Activated CD8-positive, alpha-beta memory T cell treated with anti-CD3 and anti-CD28 coated beads for 1 hour (primary cell): ENCODE measurements at places on chromosomes 5 and 9.

- DNase-seq, result no peak
Observed at GRCh38 chr9:77561331-77562018, 86.6 kb downstream of the GNA14 start.

DNA sequence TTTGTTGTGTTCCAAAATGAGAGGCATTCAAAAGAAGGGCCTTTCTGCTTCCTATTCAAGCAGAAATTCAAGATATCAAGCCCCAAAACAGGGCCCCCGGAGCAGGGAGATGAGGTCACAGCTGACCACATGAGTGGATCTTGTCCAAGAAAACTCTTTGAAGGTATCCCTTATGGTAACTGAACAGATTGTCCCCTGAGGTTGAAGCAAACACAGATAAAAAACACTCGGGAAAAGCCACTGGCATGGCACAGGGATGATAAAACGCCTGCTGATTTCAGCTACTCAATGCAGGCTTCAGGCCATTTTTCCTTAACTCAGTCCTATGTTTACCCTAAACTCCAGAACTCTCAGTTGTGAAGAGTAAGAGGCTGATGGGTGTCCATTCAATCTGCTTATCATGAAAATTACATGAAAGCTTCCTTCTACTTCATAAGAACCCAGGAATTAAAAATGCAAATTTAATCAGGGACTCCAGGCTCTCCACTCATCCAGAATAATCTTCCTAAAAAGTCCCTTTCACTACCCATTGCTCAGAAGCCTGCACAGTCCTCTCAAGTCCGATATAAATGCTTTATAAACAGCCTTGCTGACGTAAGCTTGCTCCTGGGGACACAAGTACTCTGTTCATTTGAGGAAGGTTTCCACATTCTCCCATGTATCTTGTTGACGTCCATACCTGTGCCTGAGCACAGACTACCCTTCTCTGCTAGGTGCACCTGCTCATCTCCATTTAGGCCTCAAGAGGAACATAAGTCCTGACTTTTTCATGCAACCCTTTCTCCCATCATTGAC is 35.9 kb upstream of the SLC1A3 start:
- DNase-seq, result no peak

GRCh38 chr9:129305246-129305645 is 127.2 kb upstream of the IER5L start:
- no peak for DNase-seq

DNA sequence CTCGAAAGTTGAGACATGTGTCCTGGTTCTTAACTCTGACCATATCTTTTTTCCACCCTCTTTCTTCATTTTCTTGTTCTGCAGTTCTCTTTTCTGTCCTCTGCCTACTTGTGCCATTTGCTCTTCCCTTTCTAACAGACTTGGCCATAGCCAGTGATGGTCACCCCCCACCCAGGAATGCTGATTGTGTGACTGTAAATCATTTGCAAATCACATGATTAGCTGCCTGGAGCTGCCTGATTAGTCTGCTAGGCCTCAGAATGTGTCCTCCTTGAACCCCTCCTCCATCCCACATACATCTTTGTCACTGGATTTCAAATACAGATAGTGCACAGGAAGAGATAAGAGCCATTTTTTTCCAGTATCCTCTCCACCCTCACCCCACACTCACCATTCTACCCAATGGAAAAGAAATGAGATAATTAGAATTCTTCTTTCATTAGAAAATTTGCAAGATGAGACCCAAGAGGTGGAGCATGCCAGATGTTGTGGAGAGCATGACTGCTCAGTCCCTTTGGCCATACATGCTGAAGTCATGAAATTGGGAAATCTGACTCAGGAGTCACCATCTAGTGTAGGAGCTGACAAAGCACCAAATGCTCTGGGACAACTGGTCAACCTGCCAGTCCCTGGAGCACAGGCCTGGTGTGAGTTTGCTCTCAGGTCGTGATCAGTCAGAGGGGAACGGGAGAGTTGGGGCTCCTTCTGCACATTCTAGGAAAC is 538.2 kb downstream of the CCDC171 start:
- DNase-seq, result no peak

DNA sequence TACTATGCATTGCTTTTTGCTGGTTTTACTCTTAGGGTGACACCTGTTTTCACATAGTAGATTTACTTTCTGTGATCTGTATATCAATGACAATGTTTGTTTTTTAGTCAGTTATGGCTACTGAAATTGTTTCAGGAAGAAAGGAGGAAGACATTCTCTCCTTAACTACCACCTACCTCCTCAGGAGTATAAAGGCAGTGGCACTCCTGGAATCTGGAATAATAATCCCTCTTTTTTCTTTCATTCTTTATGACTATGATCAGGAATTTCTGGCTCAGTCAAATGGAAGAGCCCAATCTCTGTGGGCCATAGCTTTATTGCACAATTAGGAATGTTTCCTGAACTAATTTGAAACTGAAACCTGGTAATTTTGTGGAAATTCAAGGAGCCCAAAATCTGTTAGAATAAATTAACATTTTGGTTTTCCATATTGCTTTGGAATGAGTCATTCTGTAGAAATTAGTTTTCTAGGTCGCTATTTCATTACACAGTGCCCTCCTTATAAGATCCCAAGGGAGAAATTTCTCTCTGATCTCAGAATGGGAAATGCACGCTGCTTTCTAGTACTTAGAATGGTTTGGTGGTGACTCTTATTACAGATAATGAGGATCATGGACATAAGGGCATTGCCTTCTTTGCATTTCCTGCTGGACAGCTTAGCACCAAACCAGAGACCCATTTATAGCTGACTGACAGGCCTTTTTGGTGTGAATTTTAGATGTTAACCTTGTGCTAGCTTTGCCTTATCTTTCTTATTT is 95.3 kb upstream of the VLDLR start:
- no peak for DNase-seq

DNA sequence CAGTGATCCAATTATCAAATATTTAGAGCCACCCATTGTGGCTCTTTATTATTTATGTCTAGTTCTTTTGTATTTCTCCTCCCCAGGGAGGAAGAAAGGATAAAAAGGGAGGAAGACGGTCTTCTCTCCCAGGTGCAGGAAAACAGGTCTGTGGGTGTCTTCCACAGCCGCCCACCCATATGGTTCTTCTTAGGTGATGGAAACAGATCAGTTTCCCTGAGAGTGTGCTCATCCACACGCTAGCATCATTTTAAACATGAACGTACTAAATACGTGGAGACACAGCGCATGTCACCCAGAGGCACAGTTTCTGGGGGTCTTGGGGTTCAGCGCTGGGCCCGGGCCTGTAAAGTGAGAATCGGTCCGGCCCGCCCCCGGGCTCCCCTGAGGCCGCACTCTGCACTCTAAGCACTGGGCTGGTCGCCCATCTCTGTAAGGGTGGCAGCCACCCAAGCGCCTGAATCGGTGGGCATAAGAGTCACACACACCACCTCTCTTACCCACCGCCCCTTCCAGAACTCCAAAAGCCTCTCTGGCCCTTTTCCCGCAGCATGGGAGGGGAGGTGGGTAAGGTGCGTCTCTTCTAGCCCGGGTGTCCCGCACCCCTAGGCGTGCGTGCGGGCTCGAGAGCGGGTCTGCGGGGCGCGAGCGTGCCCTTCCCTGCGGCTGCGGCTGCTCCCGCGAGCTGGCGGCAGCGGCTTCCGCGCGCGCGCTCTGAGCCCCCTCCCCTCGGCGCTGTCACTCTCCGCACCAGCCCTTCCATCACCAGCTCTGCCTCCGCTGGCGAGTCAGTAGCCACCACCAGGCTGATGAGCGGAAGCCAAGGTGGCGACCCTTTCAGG is 1.3 kb downstream of the PTCH1 start:
- DNase-seq, result no peak

GRCh38 chr9:137234055-137234697 is 3.5 kb downstream of the SLC34A3 start:
- DNase-seq, result no peak

DNA sequence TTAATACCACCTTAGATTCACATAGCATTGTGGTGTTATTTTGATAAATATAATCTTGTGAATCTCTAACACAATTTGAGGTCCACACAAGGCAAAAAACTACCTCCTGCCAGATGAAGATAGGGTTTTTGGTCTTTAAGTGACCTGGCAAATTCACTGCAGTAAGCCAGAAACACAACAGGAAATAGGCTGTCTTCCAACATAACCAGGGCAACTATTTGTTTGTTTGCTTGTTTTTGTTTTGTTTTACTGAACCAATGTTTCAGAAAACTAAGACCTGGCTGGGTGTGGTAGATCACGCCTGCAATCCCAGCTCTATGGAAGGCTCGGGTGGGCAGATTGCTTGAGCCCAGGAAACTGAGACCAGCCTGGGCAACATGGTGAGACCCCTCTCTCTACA is 95.5 kb downstream of the USP20 start:
- DNase-seq, result no peak

- DNase-seq, result no peak
Observed at GRCh38 chr9:74721696-74722660, 165.7 kb downstream of the TRPM6 start.

DNA sequence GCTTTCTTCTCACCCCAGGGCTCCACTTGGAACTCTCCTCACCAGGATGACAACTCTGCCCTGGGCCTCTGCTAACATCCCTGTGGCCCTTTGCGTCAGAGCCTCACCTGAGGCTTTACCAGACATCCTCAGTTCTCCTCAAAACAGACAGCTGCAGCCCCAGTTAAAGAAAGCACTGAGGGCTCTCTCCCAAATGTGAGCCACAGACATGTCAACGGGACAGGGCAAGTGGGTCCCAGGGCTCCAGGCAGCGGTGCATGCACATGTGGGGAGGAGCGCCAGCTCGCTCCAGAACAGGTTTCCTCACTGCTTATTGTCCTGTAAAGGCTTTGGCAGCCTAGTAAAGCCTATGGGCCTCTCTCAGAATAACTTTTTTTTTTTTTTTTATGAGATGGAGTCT is 37.3 kb downstream of the IPPK start:
- no peak for DNase-seq

DNA sequence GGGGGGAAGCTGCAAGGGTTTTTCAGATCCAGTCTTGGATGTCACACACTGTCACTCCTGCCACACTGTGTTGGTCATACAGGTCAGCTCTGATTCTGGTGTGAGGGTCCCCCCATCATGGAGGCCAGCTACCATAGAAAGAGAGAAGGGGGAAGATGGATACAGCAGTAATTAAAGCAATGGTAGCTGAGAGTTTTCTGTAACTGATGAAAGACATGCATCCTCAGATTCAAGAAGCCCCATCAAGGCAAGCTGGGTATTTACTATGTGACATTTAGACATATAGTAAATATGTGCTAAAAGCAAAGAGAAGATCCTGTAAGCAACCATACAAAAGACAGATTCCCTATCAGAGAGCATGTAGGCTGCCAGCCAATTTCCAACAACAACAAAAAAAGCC is 110.9 kb upstream of the COL5A1 start:
- no peak for DNase-seq

GRCh38 chr9:84187090-84187489 is 153.5 kb downstream of the SLC28A3 start:
- no peak for DNase-seq

GRCh38 chr9:73269430-73270101 is 117.9 kb downstream of the ANXA1 start:
- DNase-seq, result no peak

DNA sequence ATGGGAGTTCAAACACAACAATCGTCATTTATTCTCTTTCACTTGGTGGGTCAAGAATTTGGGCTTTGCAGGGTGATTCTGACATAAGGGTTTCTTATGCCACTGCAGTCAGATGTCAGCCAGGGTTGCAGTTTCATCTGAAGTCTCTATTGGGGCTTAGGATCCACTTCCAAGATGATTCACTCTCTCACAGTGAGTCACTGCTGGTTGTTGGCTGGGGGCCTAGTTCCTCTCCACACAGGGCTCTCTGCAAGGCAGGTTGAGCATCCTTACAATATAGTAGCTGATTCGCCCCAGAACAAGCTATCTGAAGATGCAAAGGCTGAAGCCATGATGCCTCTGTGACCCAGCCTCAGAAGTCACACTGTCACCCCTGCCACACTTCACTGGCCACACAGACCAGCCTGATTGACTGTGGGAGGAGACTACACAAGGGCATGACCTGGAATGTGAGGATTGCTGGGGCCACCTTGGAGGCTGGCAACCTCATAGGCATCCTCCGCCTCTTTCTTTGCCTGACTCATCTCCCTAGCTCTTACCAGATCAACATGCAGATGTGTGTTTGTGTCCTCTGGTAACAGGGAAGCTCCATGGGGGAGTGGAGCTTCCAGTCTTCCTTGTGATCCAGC is 4.5 kb upstream of the CARD19 start:
- DNase-seq, result no peak

GRCh38 chr5:54387659-54388232 is 67.8 kb upstream of the HSPB3 start:
- no peak for DNase-seq

GRCh38 chr9:71308454-71308853 is 187.0 kb upstream of the TRPM3 start:
- no peak for DNase-seq

- DNase-seq, result no peak
Observed at GRCh38 chr9:124812441-124812876, 35.5 kb downstream of the OLFML2A start.

GRCh38 chr9:114775981-114776380 is 29.9 kb downstream of the TNFSF15 start:
- DNase-seq, result no peak

- no peak for DNase-seq
Observed at GRCh38 chr5:125464847-125465432, 718.5 kb upstream of the ZNF608 start.

DNA sequence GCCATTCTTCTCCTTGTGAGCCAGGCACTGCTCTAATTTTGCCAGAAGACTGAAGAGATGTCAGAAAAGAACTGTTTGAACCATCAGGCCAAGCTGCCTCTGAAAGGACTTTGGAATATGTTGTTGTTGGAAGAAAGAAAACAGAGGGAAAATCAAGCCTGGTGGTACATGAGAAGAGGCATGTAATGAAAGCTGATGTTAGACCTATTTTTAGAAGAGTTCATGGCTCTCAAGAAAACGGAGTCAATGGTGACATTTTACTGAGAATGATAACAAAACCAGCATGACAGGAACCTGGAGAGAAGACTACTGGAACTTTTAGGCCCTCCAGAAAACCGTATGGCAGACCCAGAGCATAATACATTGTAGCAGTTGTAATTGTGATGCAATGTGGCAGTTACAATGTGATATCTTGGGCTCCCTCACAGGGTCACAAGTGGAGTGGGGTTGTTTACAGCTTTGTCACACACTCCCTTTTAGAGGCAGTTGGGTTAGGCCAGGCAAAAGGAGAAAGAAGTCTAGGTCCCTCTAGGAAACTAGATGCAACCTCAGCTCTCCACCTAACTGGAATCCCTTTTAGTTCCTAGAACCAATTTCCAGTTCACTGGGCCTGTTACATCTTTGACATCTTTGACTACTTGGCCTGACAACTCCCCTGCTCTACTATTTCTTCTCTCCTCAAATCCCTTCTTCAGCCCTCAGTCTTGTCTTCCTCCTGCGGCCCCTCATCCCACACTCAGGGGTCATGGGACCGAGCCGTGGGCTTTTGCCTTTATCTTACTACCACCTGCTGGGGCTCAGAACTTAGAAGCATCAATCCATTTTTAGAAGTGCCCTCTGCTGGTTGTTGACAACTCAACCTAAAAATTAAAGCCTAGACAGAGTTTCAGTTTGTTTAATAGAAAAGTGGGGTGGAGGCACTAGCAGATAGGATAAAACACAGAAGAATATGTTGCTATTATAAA is 61.2 kb upstream of the JAK2 start:
- no peak for DNase-seq
